Urinary bladder (tissue), 4 donors: ENCODE measurements at places on chromosomes 13 and 19. TPM values are rescaled to one million over a fixed set of nuclear protein-coding genes. Genes with fewer than 3 reads are reported as not detected.
A peak's percentile ranks its signal among the peaks of the same experiment; 100 is the strongest.

DNA sequence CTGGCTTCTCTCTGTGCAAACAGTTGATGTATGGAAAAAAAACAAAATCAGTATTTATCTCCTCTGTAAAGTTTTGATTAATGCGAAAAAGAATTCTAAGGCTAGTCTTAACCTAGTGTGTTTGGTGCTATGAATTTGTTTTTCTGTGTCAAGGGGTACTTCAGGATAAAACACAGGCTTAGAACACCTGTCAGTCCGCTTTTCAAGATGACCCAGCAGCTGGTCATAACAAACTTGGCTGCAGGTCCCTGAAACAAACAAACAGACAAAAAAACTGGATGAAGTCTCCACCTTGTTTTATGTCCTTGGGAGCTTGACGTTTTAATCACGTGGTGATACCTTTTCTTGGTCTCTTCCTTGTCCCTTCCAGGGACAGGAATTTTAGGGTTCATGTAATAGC, 689.3 kb downstream of the UQCRFS1 start:
- no peak for DNase-seq

- no peak for DNase-seq
Observed at GRCh38 chr13:40172149-40172591, 494.3 kb downstream of the FOXO1 start.

- DNase-seq = no peak
Observed at GRCh38 chr19:2478278-2478755, 2.4 kb downstream of the GADD45B start.

DNA sequence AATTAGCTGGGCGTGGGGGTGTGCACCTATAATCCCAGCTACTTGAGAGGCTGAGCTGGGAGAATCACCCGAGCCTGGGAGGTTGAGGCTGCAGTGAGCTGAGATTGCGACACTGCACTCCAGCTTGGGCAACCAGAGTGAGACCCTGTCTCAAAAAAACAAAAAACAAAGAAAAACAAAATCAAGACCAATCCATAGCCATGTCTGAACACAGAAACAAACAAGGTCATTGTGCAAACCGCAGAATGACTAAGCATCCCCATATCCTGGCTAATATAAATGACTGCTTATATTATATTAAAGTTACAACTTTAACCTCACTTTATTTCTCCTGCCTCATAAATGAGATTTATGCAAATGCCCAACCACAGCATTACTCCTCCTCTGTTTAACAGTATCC, 2.3 kb upstream of the LYPD3 start:
- no peak for DNase-seq

GRCh38 chr19:41225238-41226052, 6.4 kb downstream of the AXL start:
- DNase-seq = no peak

- peak; percentile 95 for DNase-seq
Observed at GRCh38 chr19:56838909-56839651, 1.4 kb downstream of the PEG3 start.

GRCh38 chr13:42155251-42155650, 106.8 kb downstream of the DGKH start:
- DNase-seq = no peak

DNA sequence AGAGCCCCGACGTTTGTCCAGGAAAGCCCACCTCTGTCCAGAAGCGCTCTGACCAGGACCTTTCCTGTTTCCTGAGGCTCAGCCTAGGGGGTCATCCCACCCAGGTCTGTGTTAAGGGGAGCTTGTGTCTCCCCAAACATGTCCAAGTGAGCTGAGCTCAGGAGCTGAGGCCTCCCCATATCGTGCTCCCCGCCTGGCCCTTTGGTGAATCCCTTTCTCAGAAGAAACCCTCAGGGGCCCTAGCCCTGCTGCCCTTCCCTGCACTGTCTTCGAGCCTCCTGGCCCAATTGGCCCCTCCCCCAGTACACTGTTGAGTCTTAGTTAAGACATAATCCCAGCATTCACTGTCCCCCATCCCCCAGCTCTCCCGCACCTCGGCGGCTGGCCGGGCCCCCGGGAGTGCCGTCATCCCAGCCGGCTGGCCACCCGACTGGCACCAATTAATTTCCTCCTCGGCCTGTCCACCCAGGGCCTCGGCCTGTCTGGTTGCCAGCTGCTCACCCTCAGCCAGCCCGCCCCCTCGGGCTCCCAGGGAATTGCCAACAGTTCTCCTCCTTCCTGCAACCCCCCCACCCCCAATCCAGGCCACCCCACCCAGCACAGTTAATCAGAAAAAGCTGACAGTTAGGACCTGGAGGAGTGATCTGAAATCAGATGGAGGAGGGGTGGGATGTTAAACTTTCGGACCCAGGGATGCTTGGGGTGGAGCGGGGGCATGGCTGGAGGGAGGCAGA, 13.6 kb downstream of the IER2 start:
- peak; percentile 55 for DNase-seq

GRCh38 chr19:3586127-3586626, 899 bp downstream of the GIPC3 start:
- no peak for DNase-seq

- DNase-seq = no peak
Observed at GRCh38 chr13:95378603-95379002, 77.4 kb upstream of the ABCC4 start.

- DNase-seq = no peak
Observed at GRCh38 chr13:66509175-66509574, 721.0 kb downstream of the PCDH9 start.

GRCh38 chr13:40231751-40232150, 434.7 kb downstream of the FOXO1 start:
- no peak for DNase-seq

DNA sequence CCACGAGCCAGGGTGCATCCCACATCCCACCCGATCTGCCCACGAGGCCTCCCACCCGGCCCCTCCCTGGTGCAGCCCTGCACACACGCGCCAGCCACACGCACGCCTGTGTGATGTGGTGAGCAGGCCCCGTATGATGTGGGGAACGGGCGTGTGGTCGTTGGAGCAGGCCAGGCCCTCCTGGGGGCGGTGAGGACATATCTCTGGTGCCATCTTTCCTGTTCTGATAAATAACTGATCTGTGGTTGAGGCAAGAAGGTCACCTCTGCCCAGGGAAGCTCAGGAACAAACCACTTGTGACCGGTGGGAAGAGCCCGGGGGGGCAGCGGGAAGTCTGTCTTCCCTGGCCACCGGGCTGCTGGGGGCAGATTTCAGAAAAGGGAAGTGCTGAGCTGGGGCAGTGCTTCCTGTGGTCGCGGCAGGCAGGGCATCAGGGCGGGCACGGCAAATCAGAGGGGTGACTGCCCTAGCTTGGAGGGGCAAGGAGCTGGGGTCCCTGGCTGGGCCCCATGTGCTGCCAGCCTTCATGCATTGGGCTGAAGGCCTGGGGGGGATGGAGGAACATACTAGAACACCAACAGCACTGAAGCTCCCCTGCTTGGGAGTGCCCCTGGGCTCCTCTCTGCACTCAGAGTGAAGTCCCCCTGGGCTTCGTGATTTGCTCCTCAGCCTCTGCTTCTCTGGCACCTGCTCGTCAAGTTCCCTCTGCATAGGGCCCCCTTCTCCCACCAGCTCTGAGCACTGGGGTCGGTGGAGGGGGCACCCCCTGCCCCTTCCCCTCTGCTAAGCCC, 35.2 kb upstream of the SLC7A10 start:
- no peak for DNase-seq

DNA sequence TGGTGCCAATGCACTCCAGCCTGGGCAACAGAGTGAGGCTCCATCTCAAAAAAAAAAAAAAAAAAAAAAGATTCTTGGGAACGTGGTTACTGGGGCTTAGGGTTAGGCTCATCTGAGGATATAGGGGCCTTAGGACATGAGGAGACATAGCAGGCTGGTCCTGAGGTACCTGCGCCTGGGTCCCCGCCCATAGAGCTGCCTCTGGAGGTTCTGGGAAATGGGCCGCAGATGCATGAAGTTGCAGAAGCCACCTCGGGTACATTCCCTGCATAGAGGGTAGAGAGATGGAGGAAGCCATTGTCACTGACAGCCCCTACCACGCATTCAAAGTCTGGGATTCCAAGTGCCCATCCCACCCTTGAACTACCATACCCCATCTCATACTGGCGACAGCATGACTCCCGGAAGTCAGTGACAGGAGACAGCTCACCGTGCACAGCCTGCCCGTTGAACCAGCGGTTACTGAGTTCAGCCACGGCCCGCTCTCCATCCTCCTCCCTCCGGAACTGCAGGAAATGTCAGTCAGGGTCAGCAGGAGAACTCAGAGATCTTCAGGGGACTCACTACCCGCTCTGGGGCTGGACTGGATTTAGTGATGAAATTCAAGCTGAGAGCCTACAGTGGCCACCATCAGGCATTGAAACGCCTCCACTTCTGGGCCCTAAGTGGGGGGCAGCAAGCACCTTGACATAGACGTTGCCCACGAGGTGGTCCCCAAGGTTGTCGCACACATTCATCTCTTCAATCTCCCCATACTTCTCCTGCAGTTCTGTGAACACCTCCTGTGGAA, 1.4 kb downstream of the U2AF1L4 start:
- DNase-seq = no peak

- no peak for DNase-seq
Observed at GRCh38 chr19:3277649-3278048, 53.2 kb downstream of the CELF5 start.

DNA sequence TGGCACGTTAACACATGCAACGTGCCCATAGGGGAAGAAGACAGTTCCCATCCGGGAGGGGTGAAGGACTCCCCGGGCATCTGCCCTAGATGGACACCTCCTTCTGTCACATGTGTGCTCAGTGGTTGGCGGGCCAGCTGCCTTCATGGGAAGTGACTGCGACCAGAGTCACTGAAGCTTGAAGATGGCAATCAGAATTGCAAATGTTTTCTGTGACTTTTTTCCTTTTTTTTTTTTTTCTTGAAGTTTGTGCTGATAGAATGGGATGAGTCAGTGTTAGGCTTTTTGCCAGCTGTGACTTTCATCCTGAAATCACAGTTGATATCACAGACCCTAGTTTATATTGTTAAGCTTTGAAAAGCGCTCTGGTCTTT, 109.2 kb upstream of the MCF2L start:
- no peak for DNase-seq

DNA sequence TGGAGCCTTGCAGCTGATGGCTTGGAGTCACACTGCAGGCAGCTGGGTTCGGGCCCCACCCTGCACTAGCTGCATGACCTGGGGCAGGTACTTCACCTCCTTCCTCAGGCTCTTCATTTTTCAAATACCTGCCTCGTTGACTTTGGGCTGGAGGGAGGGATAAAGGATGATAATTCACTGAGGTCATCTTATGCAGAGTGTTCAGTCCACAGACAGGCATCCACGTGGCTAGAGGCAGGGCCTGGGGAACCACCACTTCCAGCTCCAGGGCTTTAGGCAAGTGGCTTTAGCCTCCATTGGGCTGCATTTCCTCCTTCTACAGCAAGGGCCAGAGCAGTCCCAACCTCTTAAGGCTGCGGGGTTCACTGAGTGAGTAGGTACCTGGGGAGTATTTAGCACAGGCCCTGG, 84.8 kb downstream of the SIPA1L3 start:
- DNase-seq = no peak

GRCh38 chr19:29771708-29772414, 39.9 kb upstream of the CCNE1 start:
- peak; percentile 33 for DNase-seq

GRCh38 chr19:4635754-4636116, 3.6 kb upstream of the TNFAIP8L1 start:
- DNase-seq = no peak

DNA sequence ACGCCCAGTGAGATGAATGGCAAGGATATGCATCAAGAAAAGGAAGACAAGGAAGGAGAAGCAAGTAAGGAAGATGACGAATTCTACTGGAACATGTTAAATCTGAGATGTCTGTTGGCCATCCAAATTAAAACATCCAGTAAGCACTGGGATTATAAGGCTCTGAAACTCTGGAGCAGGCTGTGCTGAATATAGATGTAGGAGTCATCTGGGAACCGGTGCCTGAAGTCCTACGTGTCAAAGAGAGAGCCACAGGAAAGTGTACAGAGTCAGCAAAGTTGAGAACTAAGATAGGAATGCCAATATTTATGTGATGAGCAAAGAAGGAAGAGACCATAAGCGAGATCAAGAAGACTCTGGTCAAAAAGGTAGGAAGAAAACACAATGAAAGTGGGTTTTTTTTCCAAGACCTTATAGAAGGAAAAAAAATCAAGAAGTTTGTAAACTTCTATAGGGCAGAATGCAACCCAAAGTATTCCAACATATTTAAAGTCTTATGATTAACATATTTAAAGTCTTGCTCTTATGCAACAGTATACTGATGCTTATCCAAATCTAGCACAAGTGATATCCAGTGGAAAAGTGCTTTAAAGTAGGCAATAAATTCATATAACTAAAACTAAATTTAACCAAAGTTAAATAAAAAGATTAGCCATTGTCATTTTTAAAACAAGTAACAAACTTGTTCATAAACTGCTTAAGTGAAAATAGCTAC, 51.2 kb upstream of the EEF1AKMT1 start:
- DNase-seq = no peak

- DNase-seq = no peak
Observed at GRCh38 chr19:43438291-43439031, 23.8 kb downstream of the TEX101 start.

GRCh38 chr13:95222733-95223018, 78.6 kb downstream of the ABCC4 start:
- no peak for DNase-seq

Gene NOVA2
- 2.2 TPM for polyA plus RNA-seq

Gene LRRC63
- polyA plus RNA-seq = not detected

Gene STAP2
- polyA plus RNA-seq = 12.4 TPM

Gene CACNG7
- polyA plus RNA-seq = 0.09 TPM

Gene KCNC3
- 0.52 TPM for polyA plus RNA-seq

Gene CLASRP
- 45.6 TPM for polyA plus RNA-seq

Gene GARRE1
- polyA plus RNA-seq = 17.7 TPM

Gene NLRP5
- not detected for polyA plus RNA-seq

Gene FGF21
- not detected for polyA plus RNA-seq

Gene ARID3A
- 6.1 TPM for polyA plus RNA-seq

Gene DIAPH3
- polyA plus RNA-seq = 0.18 TPM

Gene ZNF17
- polyA plus RNA-seq = 6.1 TPM
